ENCODE measurements at places on chromosomes 1 and 21.

- no peak for DNase-seq
Observed at GRCh38 chr1:116923421-116923820, 13.7 kb downstream of the PTGFRN start.

DNA sequence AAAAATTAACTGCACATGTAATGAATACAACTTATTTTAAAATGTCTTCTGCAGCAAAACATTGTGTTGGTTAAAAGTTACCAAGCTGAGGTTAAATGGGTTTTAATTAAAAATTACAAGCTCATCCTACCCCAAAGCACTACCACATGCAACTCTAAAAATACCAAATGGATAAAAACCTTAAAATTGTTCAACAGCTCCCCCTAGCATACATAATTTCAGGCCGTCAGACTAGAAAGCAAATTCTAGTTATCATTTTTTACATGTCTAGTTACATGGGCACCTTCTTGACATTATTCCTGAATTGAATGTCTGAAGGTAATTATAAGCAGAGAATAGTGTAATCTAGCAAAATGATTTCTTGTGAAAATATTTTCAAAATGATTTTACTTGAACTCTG, 176.5 kb downstream of the C1orf21 start:
- DNase-seq = no peak

DNA sequence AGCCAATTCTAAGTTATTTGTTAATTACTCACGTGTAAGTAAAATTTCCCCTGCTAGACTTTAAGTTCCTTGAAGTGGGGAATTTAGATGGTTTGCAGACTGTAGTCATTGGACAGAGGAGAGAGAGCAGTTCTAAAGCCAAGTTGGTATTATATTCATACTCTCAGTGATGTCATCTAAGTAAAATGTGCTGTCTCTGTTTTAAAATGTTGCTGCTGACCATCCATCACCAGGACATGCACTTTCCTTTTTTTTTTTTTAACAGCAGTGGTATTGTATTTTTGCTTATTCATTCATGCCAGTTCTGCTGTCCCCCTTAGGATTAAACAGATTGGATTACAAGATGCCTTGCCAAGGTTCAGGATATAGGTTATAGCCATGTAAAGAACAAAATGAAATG, 2.3 kb downstream of the TTLL7 start:
- DNase-seq = no peak

DNA sequence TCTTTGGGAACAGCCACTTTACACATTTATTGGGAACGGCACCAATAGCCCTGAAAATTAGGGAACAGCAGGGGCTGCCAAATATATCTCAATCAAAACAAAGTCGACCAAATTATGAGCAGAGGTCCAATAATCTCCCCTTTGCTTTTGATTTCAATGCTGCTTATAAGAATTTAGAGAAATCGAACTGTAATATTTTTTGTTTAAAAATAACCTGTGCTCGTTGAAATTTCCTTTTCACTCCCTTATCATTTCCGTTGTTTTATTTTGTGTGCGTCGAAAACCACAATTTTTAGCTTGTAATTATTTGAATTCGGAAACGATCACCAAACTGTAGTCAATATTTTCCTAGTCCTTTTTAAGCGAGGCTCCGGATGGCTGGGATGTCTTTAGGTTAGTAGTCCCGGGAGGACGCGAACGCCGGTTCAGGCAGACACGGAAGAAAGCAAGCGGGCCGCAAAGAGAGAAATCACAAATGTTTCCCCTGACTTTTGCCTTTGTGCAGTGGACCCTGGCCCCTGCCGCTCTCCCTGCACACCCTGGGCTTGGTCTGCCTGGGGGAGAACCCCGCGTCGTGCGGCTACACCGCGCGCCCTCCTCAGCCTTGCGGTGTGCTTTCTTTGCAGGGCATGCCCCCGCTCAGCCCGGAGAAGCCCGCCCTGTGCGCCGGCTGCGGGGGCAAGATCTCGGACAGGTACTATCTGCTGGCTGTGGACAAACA, 2.3 kb downstream of the LHX9 start:
- no peak for DNase-seq

DNA sequence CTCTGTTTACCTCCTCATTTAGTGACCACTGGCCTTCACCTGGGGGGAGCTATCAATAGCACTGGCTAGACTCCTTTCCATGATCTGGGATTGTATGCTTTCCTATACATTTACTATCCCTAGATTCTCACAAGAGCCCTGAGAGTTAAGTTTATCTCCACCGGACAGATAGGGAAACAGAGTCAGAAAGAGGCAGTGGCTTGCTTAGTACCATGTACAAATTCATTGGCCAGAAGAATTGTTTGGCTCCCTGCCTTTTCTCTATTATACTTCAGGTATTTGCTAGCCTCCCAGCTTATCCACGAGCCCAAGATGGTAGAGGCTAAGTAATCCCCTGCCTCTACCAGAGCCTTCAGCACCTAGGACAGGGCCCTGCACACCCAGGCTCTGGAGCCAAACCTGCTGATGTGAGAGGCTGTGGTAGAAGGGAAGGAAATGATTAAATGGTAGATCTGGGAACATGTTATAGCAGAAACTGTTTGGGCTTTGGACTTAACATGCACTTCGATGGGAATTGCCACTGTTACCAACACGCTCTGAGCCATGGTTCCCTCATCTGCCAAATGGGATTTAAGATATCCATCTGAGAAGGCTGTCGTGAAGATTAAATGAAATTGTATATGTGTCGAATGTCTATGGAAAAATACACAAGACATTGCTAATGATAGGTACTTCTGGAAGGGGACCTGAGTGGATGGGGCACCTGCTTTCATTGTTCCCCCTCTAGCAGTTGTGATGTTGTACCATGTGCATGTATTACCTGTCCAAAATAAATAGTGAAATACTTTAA, 3.1 kb upstream of the BLACAT1 start:
- DNase-seq = no peak

DNA sequence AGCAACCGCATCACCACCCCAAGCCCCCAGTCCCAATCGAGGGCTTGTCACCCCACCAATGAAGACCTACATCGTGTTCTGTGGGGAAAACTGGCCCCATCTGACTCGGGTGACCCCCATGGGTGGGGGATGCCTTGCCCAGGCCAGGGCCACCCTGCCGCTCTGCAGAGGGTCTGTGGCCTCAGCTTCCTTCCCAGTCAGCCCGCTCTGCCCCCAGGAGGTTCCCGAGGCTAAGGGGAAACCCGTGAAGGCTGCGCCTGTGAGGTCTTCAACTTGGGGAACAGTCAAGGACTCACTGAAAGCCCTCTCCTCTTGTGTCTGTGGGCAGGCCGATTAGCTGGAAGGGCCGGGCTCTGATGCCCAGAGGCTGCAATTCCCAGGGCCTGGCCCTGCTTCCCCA, 2.0 kb downstream of the SRARP start:
- DNase-seq = no peak

GRCh38 chr1:180970333-180971079, 52.2 kb downstream of the STX6 start:
- DNase-seq = no peak

DNA sequence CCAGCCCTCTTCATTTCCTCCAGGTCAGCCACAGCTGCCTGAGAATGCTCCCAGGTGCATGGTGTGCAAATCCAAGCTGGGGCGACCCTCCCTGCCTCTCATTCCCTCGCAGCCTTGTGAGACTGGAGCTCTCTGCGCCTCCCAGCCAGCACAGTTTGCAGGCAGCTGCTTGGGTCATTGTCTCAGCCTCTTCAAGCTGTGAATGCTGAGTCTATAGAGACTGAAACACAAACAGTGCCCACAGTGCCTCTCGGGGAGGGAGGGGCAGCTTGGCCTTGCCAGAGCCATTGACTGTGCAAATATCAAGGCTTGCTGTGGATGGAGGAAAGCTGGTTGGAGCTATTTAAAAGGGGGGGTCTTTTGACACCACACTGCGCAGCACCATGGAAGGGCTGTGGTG, 10.6 kb downstream of the PLXNA2 start:
- DNase-seq = no peak

DNA sequence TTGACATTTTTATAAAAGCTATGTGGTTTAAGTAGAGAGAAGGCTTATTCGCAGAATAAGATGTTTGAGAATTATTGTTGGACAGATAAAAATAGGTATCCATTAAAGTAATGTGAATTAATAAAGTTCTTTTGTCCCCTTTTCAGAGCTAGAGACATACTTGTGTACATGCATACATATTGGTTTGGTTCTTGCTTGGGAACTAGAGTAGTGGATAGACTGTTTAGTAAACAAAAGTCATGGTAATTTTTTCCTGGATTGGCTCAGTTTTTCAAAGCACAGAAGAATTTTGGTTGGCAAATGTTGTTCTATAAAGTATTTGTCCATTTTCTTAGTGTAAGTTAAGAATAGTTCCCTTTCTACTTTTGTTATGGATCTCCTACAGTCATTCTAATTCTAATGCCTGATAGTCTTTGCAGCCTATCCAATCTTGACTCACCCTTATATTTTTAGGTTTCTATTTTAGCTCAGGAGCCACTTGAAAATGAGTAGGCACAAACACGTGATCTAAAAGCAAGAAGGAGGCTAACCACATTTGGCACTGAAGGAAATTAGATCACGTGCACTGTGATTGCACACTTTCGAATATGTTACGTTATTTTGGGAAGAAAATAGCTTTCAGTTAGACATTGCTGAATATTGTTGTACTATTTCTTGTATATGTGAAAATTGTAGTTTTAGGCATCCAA, 47.0 kb downstream of the RABGAP1L start:
- DNase-seq = no peak

- no peak for DNase-seq
Observed at GRCh38 chr1:230226007-230226800, 159.2 kb downstream of the GALNT2 start.

GRCh38 chr1:244837597-244838258, 2.3 kb downstream of the COX20 start:
- no peak for DNase-seq

- no peak for DNase-seq
Observed at GRCh38 chr1:41633764-41634163, 149.3 kb upstream of the EDN2 start.

Measured in stimulated activated CD4-positive, alpha-beta T cell treated with anti-CD3 and anti-CD28 coated beads, Interleukin-1b, Interleukin-23, amount 100 ng/mL, for 4 hours (primary cell).